ENCODE measurements at places on chromosomes 6 and 20. TPM values are rescaled to one million over a fixed set of nuclear protein-coding genes. Genes with fewer than 3 reads are reported as not detected.

The SLC32A1 gene
- polyA plus RNA-seq, result not detected

The ADTRP gene
- 1.1 TPM for polyA plus RNA-seq

The GPLD1 gene
- polyA plus RNA-seq, result 1.7 TPM

The SLC4A11 gene
- polyA plus RNA-seq, result 0.61 TPM

The POPDC3 gene
- 0.52 TPM for polyA plus RNA-seq

The SLC25A27 gene
- polyA plus RNA-seq, result 8.2 TPM

The ADGRF5 gene
- 5.8 TPM for polyA plus RNA-seq

The PRICKLE4 gene
- 1.4 TPM for polyA plus RNA-seq

The TAF11 gene
- polyA plus RNA-seq, result 20.2 TPM

The OR12D3 gene
- polyA plus RNA-seq, result not detected

The CRISP2 gene
- not detected for polyA plus RNA-seq

The C20orf96 gene
- 3.5 TPM for polyA plus RNA-seq

The UBE2C gene
- 1.1 TPM for polyA plus RNA-seq

The PDYN gene
- not detected for polyA plus RNA-seq

The ENPP1 gene
- 2.9 TPM for polyA plus RNA-seq

The COL21A1 gene
- 1.4 TPM for polyA plus RNA-seq

The ASIP gene
- polyA plus RNA-seq, result 0.39 TPM

The SNAI1 gene
- 2.8 TPM for polyA plus RNA-seq

The RAD21L1 gene
- polyA plus RNA-seq, result not detected

The TRIM10 gene
- not detected for polyA plus RNA-seq

The MAFB gene
- 9.7 TPM for polyA plus RNA-seq

The C6orf62 gene
- polyA plus RNA-seq, result 48.3 TPM

The OR2H1 gene
- not detected for polyA plus RNA-seq

The PNLDC1 gene
- 0.07 TPM for polyA plus RNA-seq

The CYP39A1 gene
- 4.8 TPM for polyA plus RNA-seq

The PTCRA gene
- polyA plus RNA-seq, result not detected

The TENT5A gene
- polyA plus RNA-seq, result 7.8 TPM

The MRPL18 gene
- polyA plus RNA-seq, result 72.1 TPM

The PLN gene
- 1.1 TPM for polyA plus RNA-seq

The RIPOR3 gene
- 23.7 TPM for polyA plus RNA-seq

The PTGIS gene
- 15.9 TPM for polyA plus RNA-seq

The MACROD2 gene
- polyA plus RNA-seq, result 0.11 TPM

The NFKBIE gene
- polyA plus RNA-seq, result 9.8 TPM

The MYLK2 gene
- 0.04 TPM for polyA plus RNA-seq

The ABHD16B gene
- 1.2 TPM for polyA plus RNA-seq

The DOK5 gene
- 2.7 TPM for polyA plus RNA-seq

The CRISP3 gene
- not detected for polyA plus RNA-seq

The KIAA0408 gene
- 4.9 TPM for polyA plus RNA-seq

The TP53TG5 gene
- polyA plus RNA-seq, result 0.04 TPM

The DEF6 gene
- 17.3 TPM for polyA plus RNA-seq

The PEDS1 gene
- polyA plus RNA-seq, result 21.8 TPM

The TFAP2B gene
- polyA plus RNA-seq, result not detected

The SAPCD1 gene
- 1.4 TPM for polyA plus RNA-seq

The FAM83D gene
- polyA plus RNA-seq, result 0.56 TPM

The PSORS1C1 gene
- polyA plus RNA-seq, result 0.02 TPM

The C20orf202 gene
- polyA plus RNA-seq, result not detected

The FNDC1 gene
- 0.18 TPM for polyA plus RNA-seq

The QRSL1 gene
- 5.4 TPM for polyA plus RNA-seq

The PLEKHG1 gene
- 5.7 TPM for polyA plus RNA-seq

The MDN1 gene
- 13.7 TPM for polyA plus RNA-seq

The MUC21 gene
- not detected for polyA plus RNA-seq

The COL12A1 gene
- 55.7 TPM for polyA plus RNA-seq

The FAM209B gene
- polyA plus RNA-seq, result not detected

The FAXC gene
- not detected for polyA plus RNA-seq

The BTN1A1 gene
- not detected for polyA plus RNA-seq

The ARMC12 gene
- polyA plus RNA-seq, result 0.71 TPM

Data from adipose tissue (tissue), 3 donors.